ENCODE measurements at places on chromosomes 3 and 15.

GRCh38 chr3:85171976-85172375 is 213.2 kb downstream of the CADM2 start:
- no peak for DNase-seq
- H3K4me1 ChIP-seq = no peaks in the 10 kb centered on the region
- no peak overlapping the region for H3K4me3 ChIP-seq
- no peak overlapping the region for H3K27ac ChIP-seq

DNA sequence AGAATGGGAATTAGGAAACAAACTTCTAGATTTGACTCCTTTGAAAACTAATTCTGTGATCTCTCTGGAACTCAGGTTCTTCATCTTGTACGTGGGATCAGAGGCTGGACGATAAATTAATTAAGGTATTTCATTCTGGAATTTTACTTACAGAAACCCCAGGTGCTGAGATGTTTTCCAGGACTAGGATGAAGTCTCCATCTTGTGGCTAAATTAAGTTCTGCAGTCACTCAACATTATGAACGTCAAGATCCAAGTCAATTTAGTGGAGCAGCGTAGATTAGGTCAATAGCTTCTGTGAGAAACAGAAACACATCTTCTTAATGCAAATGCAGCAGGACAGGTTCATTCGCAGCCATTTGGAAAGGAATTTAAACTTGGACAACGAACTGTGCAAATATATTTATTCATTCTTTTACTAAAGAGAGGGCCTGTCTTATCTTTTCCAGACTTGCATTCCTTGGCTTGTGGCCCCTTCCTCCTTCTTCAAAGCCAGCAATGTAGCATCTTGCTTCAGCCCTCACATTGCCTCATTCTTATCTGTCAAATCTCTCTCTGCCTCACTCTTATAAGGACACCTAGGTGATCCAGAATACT is 26.7 kb upstream of the TMC3 start:
- no peaks in the 10 kb centered on the region for H3K36me3 ChIP-seq
- H3K27me3 ChIP-seq = no peaks in the 10 kb centered on the region
- DNase-seq = peak; percentile 31
- H3K4me3 ChIP-seq = no peak overlapping the region
- H3K4me1 ChIP-seq = no peaks in the 10 kb centered on the region
- H3K27ac ChIP-seq = no peak overlapping the region

- peaks cover 13% of the 10 kb centered on the region for H3K27me3 ChIP-seq
- H3K4me3 ChIP-seq = peak overlapping the region; percentile 62
- peaks cover 11% of the 10 kb centered on the region for H3K4me1 ChIP-seq
- peak; percentile 84 for DNase-seq
- H3K36me3 ChIP-seq = no peaks in the 10 kb centered on the region
These were observed 13.6 kb upstream of the SMCO1 start for GRCh38 chr3:196528639-196529233.

DNA sequence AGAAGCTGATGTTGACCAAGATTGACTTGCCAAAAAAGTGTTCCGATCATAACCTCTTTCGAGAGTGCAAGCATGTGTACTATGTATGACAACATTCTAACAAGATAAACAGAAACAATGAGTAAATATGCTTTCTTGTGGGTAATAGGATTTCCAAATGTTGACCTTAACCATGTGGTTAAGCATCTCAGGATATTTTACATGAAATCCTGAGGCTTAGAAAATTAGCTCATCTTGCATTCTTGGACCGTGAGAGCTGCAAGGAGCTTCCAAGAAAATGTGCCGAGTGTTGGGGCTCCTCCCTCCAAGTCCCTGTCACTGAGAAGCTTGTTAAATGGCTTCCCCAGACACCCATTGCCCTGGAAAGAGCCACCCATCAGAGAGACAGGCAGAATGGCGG is 50.1 kb downstream of the C3orf20 start:
- H3K27me3 ChIP-seq = no peaks in the 10 kb centered on the region
- H3K4me1 ChIP-seq = no peaks in the 10 kb centered on the region
- DNase-seq = no peak
- no peaks in the 10 kb centered on the region for H3K36me3 ChIP-seq
- no peak overlapping the region for H3K4me3 ChIP-seq
- H3K27ac ChIP-seq = no peak overlapping the region

- peaks cover 6% of the 10 kb centered on the region for H3K4me1 ChIP-seq
- no peaks in the 10 kb centered on the region for H3K27me3 ChIP-seq
- no peak overlapping the region for H3K4me3 ChIP-seq
- peaks cover 67% of the 10 kb centered on the region for H3K36me3 ChIP-seq
These were observed 82.5 kb downstream of the RFTN1 start for GRCh38 chr3:16430717-16431630.

DNA sequence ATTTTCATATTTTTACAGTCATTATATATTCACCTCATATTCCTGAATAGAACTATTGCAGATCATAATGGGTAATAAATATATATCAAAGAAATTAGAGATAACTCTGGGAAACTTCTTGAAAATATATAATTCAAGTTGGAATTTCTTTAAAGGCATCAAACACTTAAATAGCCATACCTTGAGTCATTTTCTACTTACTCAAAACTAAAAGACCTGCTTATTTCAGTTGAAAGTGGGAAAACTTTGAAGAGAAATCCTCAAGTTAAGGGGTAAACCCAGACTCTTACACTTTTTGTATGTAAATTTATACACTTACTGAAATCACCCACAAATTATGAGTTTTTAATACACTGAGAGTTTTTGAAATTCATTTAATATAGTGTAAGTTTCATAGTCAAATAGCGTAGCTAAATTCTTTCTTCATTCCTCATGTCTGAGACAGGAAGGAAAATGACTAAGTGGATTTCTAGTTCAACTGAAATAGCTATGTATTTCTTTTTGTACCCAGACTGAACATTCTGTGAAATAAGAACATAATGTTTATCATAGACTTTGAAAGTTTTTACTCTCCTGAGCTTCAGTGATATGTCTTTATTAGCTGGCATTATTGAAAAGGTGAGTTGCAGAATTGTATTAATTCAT is 4.6 kb upstream of the ALCAM start:
- H3K36me3 ChIP-seq = no peaks in the 10 kb centered on the region
- no peak for DNase-seq
- H3K4me3 ChIP-seq = no peak overlapping the region
- H3K27me3 ChIP-seq = peaks cover 36% of the 10 kb centered on the region
- no peak overlapping the region for H3K27ac ChIP-seq

DNA sequence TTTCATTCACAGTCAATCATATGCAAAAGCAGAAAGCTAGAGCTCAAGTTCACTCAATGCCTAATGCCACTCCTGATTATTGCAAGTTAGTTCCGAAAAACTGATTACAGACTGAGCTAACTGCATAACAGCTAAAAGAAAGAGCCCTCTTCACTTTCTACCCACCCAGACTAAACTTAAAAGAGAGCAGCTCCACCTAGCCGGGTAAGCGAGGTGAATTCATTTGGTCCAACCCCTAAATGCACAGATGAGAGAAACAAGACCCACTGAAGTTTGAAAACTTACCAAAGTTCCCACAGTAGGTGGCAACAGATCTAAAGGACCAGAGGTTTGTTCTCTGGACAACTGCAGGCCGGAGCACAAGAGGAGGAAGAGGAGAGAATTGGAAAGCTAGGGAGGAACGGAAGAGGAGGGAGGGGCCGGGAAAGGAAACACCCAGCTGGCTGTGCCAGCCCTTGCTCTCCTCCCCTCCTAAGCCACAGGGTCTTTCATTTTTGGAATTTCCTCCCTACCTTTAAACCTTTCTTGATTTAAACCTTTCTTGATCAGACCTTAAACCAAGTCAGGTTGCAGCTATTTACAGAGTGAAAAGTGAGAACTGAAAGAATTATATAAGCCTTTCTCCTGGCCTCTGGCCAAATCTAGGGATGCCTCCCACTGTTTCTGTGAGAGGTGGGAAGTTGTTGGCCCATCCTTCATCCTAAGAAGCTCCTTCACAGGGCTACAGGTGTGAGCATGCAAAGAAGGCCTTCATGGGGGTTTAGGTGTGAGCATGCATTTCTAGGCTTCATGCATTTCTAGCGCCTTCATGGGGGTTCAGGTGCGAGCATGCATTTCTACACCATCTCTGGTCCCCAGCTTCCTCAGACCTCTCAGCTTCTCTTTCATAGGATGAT is 114.7 kb upstream of the LMOD3 start:
- H3K4me3 ChIP-seq = peak overlapping the region; percentile 71
- no peaks in the 10 kb centered on the region for H3K27me3 ChIP-seq
- peaks cover 19% of the 10 kb centered on the region for H3K4me1 ChIP-seq

- peaks cover 20% of the 10 kb centered on the region for H3K36me3 ChIP-seq
- no peak for DNase-seq
- no peaks in the 10 kb centered on the region for H3K27me3 ChIP-seq
- no peak overlapping the region for H3K27ac ChIP-seq
- no peak overlapping the region for H3K4me3 ChIP-seq
These were observed 64.4 kb downstream of the PRKAR2A start for GRCh38 chr3:48783304-48783703.

GRCh38 chr3:156691920-156692319 is 17.5 kb downstream of the TIPARP start:
- no peaks in the 10 kb centered on the region for H3K27me3 ChIP-seq
- no peak for DNase-seq
- no peak overlapping the region for H3K4me3 ChIP-seq
- peaks cover 69% of the 10 kb centered on the region for H3K36me3 ChIP-seq
- no peak overlapping the region for H3K27ac ChIP-seq
- H3K4me1 ChIP-seq = peaks cover 51% of the 10 kb centered on the region

GRCh38 chr3:179278932-179279693 is 28.2 kb upstream of the KCNMB3 start:
- no peak for DNase-seq
- H3K4me1 ChIP-seq = no peaks in the 10 kb centered on the region
- peaks cover 20% of the 10 kb centered on the region for H3K27me3 ChIP-seq
- H3K4me3 ChIP-seq = no peak overlapping the region
- no peak overlapping the region for H3K27ac ChIP-seq

DNA sequence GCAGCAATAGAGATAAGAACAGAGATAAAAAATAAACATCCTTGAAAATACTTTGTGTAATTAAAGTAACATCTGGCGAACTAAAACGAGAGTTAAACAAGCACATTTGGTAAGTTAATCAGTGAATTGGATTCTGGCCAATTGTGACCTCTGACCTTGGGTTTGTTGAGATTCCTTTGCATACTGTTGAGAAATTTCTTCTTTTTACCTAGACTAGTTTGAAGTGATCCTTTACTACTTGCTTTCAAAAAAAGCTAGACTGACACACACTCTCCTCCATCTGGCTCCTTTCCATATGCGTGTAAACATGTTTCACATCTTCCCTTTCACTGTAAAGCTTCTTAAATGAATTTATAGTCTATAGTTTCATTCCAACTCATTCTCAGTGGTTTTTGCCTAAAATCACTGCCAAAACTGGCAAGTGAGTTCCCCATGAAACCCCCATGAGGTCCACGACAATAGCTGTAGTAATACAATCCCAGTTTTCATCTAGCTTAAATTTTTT is 17.3 kb upstream of the GBE1 start:
- H3K4me1 ChIP-seq = no peaks in the 10 kb centered on the region
- H3K36me3 ChIP-seq = no peaks in the 10 kb centered on the region
- H3K27ac ChIP-seq = no peak overlapping the region
- peaks cover 7% of the 10 kb centered on the region for H3K27me3 ChIP-seq
- no peak for DNase-seq

- H3K4me1 ChIP-seq = peaks cover 5% of the 10 kb centered on the region
- H3K27ac ChIP-seq = no peak overlapping the region
- H3K4me3 ChIP-seq = no peak overlapping the region
- no peak for DNase-seq
- peaks cover 4% of the 10 kb centered on the region for H3K36me3 ChIP-seq
- no peaks in the 10 kb centered on the region for H3K27me3 ChIP-seq
These were observed 153.9 kb downstream of the GHSR start for GRCh38 chr3:172294223-172294806.

DNA sequence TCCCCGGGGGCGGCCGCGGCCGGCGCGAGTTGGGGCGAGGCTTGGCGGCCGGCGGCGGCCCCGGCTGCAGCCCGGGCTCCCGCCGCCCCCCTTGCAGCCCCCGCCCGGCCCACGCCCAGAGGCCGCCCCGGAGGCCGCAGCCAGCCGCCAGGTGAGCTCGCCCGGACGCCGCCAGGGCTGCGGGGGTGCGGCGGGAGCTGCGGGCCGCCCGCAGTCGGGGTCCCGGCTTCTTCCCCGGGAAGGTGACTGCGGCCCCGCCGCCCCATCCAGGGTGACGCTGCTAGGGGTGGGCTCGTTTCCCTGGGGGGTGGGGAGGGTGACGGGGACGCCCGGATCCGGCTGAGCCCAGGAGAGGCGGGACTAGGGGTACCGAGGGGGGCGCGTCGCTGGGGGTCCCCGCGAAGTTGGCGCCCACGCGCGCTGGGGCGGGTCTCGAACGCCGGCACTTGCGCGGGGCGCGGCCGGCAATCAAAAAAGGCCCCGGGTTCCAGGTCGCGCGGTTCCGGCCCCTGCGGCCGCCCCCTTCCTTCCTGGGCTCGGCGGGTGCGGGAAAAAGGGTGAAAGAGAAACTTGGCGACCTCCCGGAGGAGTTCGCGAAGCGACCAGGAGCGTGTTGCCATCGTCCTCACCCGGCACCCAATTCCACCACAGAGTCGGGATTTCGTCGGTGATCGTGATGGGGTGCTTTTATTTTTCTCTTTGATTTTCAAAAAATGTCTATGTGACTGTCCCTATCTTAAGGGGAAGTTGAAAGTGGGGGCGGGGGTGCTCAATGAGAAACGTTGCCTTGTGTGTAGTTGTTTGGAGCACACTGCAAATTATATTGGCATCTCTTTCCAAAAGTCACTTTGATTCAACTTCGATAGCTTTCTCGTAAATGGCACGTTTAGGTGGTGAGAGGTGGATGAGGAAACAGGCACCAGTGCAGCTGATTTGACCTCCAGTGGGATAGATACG is 619 bp downstream of the ATXN7 start:
- no peaks in the 10 kb centered on the region for H3K27me3 ChIP-seq
- peak overlapping the region; percentile 95 for H3K27ac ChIP-seq
- peak; percentile 56 for DNase-seq
- peak overlapping the region; percentile 94 for H3K4me3 ChIP-seq

GRCh38 chr15:80777826-80778620 is 1.1 kb upstream of the CEMIP start:
- H3K27ac ChIP-seq = no peak overlapping the region
- H3K36me3 ChIP-seq = no peaks in the 10 kb centered on the region
- no peak overlapping the region for H3K4me3 ChIP-seq
- H3K4me1 ChIP-seq = peaks cover 8% of the 10 kb centered on the region
- DNase-seq = no peak

- H3K36me3 ChIP-seq = peaks cover 5% of the 10 kb centered on the region
- no peaks in the 10 kb centered on the region for H3K27me3 ChIP-seq
- H3K27ac ChIP-seq = no peak overlapping the region
- no peak for DNase-seq
These were observed 567.2 kb upstream of the TBL1XR1 start for GRCh38 chr3:177764377-177764912.
